ENCODE measurements at places on chromosomes 6 and 20.
A peak's percentile ranks its signal among the peaks of the same experiment; 100 is the strongest.

- no peak for DNase-seq
These were observed 214.4 kb downstream of the RNF144B start for GRCh38 chr6:18601516-18602020.

DNA sequence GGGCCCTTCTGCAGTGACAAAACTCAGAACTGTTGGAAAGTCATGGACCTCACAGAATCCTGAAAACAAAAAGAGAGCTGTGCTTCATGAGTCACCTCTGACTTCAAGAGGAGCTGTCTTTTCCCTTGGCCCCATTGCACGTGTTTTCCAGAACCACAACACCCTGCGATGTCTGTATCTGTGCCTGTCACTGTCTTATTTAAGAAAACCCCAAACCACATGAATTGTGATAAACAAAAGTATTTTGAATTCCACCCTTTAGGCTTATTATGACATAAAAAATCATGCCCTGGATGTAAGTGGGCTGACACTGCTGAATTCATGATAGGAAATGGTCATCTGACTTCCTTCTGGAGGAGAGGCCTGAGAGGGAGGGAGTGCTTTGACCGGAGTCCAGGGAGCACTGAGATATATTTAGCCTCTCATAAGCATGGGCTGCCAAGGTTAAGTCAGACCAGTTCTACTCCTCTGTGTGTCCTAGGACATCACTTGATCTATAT lies 96.4 kb upstream of the DUSP22 start:
- no peak for DNase-seq

- no peak for DNase-seq
These were observed 19.2 kb upstream of the MRPS18A start for GRCh38 chr6:43706788-43707187.

DNA sequence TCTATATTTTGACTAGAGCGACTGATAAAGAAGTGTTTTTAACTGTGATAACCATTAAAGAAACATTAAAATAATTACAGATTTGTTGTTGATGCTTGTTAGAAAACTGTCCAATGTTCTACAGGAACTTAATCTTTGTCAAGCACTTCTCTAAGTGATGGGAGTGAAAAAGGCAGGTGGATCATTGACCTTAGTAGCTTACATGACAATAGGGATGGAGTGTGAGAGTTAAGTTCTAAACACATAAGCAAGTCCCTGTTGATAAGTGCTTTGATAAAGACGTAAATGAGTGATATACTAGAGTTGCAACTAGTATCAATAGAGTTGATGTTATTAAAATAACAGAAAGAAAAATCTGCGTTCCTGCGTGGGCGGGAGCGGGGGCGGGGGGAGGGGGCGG lies 931.5 kb upstream of the EPHA7 start:
- DNase-seq, result no peak

DNA sequence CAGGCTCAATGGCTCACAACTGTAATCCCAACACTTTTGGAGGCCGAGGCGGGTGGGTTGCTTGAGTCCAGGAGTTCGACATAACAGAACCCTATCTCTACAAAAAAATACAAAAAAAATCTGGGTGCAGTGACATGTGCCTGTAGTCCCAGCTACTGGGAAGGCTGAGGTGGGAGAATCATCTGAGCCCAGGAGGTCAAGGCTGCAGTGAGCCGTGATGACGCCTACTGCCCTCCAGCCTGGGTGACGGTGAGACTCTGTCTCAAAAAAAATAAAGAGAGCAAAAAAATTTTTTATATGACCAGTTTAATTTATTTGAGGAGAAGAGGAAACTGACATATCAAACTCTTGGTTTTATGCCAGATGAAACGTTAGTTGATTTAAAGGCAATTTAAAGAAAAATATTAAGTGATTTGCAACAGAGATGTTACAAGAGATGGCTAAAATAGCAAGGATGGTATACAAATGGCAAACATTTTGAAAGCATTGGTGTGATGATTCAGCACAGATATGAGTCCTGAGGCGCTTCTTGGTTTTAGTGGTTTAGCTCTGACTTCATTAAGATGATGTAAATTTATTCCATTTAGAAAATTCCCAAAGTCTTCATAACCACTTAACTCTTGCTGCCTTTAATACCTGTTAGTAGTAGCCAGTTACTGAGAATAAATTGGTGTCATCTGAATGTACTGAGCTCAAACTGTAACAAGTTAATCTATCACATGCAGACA lies 17.7 kb downstream of the GTF2H5 start:
- no peak for DNase-seq

DNA sequence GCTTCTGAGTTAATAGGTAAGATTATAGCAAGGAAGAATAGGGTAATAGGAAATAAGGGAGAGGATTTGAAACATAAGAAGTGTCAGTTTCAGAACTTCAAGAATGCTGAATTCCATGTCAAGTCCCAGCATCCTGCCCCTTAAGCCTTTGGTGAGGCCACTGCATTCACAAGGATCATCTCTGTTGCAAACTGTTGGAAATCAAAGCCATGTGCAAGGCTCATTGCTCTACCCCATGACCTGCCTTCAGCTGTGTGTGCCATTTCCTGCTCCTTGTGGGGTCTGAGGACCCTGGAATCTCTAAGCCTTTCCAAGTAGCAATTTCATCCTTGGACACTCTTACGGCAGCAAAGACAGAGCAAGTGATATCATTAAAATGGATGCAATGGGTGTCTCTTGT lies 203.0 kb downstream of the CDC5L start:
- no peak for DNase-seq

DNA sequence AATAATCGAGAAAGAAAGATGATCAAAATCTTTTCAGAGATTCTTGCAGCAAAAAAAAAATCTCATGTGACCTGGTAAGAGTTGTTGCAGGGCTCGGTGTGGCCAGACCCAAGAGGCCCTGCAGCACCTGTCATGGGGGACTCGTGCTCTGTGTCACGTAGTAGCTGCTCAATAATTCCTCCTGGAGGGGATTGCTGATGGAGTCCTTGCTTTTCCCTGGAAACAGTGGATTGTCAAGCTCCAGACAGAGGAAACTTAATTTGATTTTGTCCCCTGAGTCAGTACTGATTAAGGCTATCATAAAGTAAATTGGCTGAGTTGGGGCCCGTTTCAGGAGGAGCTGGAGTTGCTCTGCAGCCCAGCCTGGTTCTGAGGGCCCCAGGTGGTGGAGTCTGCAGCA lies 125.2 kb downstream of the EDN3 start:
- no peak for DNase-seq

GRCh38 chr6:163576114-163576513 lies 161.6 kb downstream of the QKI start:
- DNase-seq, result no peak

- peak; percentile 33 for DNase-seq
These were observed 7.6 kb downstream of the TREM1 start for GRCh38 chr6:41278699-41279405.

DNA sequence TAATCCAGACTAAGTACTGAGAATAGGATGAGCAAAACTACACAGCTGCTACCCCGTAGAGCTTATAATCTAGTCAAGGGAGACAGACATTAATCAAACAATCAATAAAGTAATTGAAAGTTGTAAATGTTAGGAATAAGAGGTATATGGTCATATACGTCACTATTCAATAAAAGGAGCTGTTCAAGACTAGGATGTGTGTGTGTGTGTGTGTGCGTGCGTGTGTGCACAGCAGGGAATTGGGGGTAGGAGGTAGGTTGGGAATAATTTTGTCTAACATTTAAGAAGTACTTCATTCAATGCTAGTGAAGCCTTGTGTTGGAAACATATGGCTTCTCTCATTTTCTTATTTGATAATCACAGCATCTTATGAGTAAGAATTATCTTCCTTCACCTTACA lies 41.8 kb downstream of the SESN1 start:
- no peak for DNase-seq

DNA sequence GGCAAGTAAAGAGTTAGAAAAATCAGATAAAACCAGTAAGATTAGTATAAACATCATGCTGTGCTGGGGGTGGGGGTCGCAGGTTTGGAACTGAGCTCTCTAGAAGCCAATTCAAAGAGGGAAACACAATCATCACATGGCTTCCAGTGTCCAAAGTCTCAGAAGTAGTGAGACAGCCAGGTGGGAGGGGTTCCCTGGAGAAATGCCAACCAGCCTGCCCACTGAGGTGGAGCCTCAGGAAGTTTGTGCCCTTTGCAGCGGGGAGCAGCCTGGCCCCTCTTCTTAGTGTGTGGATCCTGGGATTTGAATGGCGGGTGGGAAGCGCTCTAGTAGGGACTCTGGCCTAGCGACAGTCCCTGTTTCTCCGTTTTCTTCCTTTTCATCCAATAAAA lies 21.4 kb downstream of the C6orf15 start:
- DNase-seq, result no peak

DNA sequence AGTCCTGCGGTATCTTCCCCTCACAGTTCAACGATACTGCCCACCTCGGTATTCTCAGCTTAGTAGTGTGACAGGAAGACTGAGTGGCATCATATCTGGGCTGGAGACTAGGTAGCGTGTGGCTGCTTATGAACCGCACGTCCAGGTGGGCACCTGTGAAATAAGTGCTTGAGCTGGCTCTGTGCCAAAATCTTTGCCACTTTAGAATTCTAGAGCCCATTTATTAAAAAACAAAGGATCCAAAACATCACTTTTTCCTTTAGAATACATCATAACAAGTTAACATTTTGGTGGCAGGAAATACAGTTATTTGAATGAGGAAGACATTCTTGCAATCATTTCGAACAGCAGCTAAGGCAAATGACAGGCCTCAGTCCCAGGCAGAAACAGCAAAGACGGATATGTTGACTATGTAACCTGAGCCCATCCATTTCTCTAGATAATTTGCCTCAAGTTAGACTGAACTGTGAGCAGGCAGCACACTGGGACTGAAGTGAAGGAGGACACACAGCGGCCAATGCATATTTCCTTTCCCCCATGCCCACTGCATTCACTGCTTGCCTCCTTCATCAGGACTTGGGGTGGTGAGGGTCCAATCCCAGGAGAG lies 136.6 kb downstream of the GMDS start:
- DNase-seq, result no peak

- DNase-seq, result no peak
These were observed 64.4 kb upstream of the TMEM170B start for GRCh38 chr6:11473008-11473740.

DNA sequence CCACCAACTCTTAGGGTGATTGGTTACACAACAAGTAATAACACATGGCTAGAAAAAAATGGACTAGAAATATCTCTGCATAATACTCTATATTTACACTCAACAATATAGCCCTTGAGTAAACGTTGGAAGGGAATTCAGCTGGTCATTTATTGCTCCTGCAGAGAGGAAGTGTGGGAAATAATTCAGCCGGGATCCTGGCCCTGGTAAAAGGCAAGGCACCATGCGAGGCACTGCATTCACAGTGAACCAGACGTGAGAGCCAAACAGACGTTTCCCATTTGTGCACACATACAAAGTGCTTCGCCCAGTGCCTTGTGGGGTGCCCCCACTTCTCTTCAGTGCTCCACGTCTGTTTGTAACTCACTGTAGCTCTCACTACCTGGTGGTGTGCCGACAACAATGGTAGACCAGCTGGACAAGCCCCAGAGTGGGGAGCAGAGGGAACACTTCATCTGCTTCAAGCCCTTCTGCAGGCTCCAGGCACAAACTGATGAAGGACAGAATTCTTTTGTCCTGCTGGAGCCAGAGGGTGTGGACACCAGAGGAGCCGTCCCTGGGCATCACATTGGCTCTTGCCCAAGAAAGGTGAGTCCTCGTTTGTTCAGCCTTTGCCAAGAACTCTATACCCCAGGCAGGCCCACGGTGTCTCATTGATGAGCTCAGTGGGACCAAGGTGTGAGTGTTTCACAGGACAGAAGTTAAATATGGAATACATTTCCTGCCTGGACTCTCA lies 18.8 kb downstream of the SYNDIG1 start:
- no peak for DNase-seq

DNA sequence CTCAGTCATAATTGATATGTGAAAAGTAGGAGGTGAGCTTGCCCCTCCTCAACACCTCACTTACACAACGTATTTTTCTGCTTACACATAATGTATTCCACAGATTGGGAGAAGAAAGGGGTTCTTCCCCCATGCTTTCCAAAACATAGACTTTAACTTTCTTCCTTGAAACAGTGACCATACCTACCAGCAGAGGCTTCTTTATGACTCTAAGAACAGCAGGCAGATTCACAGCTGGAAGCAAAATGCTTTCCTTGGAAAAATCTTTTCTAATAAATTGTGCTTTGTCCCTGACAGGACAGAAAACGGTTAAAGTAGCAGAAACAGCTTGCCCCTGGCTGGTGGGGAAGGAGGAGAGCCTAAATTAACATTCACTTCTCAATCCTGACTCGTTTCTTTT lies 629.1 kb upstream of the IMPG1 start:
- DNase-seq, result no peak
